ENCODE measurements at places on chromosomes 5 and 9. TPM values are rescaled to one million over a fixed set of nuclear protein-coding genes. Genes with fewer than 3 reads are reported as not detected.

The ENTREP1 gene
- total RNA-seq = not detected

The HDHD3 gene
- 9.9 TPM for total RNA-seq

The NR5A1 gene
- not detected for total RNA-seq

The CDH12 gene
- not detected for total RNA-seq

Data from smooth muscle cell of bladder (primary cell).